Urinary bladder (tissue), 4 donors: ENCODE measurements at places on chromosomes 11 and 22. TPM values are rescaled to one million over a fixed set of nuclear protein-coding genes. Genes with fewer than 3 reads are reported as not detected.

GRCh38 chr22:43481568-43482317, 69.9 kb downstream of the MPPED1 start:
- peak; percentile 4 for DNase-seq

- no peak for DNase-seq
Measured at GRCh38 chr11:15113381-15113780, 1.3 kb upstream of the INSC start.

GRCh38 chr11:48107188-48107704, 109.4 kb upstream of the OR4B1 start:
- DNase-seq, result no peak

- DNase-seq, result no peak
Measured at GRCh38 chr22:46350646-46351045, 15.1 kb downstream of the TRMU start.

GRCh38 chr11:56905936-56906335, 82.8 kb upstream of the OR5AK2 start:
- DNase-seq, result no peak

DNA sequence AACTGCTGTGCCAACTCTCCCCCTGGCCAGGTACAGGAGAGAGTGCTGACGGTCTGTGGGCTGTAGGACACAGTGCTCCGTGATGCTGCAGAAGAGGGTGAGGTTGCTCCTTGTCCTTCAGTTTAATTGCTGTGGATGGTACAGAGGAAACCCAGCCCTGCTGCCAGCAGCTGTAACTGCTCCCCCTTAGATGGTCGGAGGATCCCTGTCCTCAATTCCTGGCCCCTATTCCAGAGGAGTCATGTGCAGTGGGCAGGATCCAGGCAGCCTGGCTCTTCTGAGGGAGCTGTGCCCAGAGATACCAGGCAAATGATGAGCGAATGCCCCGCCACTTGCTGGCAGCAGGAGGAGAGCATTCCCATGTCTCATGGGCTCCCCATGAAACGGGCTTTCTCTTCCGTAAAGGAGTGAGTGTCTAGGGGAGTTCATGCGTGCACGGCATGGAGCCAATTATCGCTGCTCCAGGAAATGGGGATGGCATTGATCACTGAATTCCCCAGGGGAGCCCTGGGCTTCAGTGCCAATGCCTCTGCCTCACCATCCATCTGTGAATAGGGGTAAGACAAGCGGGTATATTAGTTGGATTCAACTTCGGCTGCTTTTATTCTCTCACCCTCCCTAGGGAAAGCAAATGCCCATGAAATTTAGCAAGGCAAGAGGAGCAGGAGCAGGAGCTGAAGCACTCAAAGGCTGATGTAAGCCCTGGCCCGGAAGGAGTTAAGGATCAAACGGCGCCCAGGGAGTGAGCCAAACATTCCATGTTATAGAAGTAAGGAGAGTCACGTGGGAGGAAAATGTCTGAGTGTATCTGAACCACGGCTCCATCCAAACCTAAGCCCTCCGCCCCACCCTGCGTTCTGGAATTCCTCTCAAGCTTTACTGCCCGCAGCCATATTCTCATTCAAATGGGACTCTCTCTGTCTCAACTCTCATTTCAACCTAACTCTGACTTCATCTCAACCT, 51.0 kb upstream of the CSNK2A3 start:
- DNase-seq, result no peak

GRCh38 chr11:99418927-99419720, 398.4 kb downstream of the CNTN5 start:
- no peak for DNase-seq

DNA sequence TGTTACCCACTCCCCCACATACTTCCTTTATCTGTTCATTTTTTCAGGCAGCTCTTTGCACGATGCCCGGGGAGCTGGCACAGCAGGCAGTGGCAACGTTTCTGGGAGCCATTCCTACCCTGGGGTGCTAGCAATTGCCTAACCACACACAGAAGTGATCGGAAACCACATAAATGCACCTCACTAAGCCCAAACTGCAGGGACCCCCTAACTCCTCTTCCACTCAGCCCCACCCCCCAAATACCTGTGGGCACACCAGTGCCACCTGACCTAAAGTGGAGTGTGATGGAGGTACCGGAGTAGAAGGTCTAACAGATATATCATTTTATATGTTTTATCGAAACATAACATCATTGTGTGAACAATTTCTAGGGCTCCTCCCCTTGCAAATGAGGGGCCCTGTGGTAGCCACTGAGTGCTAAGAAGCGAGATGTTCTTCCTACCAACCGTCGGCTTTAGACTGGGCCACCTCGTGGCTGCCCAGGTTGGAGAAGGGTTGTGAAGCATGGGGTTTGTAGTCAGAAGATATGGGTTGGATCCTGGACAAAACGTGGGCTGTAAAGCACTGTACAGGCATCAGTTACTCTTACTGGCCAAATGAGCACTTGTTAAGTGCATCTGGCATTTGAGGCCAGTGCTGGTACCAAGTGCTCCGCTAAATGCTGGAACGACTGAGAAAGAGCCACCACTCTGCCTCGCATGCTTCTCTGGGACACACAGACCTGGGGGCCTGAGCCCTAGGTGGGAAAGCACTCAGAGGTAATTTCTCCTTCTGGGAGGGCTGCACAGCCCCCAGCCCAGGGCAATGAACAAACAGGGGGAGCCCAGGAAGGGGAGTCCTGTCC, 2.8 kb downstream of the MRGPRD start:
- no peak for DNase-seq

- no peak for DNase-seq
Measured at GRCh38 chr11:114080769-114081168, 21.3 kb downstream of the ZBTB16 start.

DNA sequence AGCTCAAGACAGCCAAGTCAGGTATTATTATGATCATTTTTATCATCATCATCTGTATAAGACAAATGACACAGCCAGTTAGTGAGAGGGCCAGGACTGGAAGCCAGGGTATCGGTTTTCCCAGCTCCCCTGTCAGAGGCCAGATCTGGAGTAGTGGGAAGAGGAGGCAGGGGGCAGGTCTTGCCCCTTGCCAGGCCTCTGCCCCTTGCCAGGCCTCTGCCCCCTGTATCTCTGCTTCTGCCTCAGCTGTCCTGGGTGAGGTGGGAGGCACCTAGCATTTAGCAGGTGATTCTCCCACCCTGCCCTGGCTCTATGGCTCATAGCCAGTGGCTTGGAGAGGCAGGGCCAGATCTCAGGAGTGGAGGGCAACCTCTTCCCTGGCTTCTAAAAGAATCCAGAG, 67.3 kb downstream of the PRDM11 start:
- DNase-seq, result no peak

DNA sequence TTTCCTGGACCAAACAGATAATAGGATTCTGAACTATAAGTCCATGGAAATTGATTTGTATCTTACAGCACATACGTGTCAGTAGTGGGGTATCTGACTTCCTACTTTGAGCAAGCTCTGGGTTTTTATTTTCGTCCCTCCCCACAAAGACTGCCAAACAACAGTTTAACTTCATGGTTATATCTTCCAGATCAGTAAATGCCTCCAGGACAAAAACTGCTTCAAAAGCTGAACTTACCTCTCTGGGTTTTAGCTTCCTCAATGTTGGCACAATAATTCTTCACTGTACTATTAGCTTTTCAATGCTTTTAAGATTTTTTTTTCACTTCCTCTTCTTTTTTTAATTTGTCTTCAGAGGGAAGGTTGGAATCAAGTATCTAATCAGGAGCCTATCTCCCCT, 4.2 kb upstream of the DPF2 start:
- DNase-seq, result no peak

GRCh38 chr11:101030015-101030414, 99.6 kb downstream of the PGR start:
- no peak for DNase-seq

DNA sequence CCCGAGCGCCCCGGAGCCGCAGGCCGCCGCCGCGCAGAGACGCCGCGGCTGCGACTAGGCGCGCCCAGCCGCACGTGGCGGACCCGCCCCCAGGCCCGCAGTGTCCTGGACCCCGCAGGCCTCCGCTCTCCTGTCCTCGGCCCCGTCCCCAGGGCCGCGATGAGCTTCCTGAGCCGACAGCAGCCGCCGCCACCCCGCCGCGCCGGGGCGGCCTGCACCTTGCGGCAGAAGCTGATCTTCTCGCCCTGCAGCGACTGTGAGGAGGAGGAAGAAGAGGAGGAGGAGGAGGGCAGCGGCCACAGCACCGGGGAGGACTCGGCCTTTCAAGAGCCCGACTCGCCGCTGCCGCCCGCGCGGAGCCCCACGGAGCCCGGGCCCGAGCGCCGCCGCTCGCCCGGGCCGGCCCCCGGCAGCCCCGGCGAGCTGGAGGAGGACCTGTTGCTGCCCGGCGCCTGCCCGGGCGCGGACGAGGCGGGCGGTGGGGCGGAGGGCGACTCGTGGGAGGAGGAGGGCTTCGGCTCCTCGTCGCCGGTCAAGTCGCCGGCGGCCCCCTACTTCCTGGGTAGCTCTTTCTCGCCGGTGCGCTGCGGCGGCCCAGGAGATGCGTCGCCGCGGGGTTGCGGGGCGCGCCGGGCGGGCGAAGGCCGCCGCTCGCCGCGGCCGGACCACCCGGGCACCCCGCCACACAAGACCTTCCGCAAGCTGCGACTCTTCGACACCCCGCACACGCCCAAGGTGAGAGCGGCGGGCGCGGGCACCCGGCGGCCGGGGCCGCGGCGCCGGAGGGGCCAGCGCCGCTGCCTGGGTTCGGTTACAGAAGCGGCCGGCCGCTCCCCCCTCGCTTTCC, 528 bp downstream of the WEE1 start:
- no peak for DNase-seq

GRCh38 chr22:46121523-46122287, 28.6 kb upstream of the PPARA start:
- DNase-seq, result no peak

GRCh38 chr22:20290045-20290392, 21.9 kb upstream of the RTN4R start:
- no peak for DNase-seq

GRCh38 chr11:44602891-44603310, 37.4 kb downstream of the CD82 start:
- no peak for DNase-seq

DNA sequence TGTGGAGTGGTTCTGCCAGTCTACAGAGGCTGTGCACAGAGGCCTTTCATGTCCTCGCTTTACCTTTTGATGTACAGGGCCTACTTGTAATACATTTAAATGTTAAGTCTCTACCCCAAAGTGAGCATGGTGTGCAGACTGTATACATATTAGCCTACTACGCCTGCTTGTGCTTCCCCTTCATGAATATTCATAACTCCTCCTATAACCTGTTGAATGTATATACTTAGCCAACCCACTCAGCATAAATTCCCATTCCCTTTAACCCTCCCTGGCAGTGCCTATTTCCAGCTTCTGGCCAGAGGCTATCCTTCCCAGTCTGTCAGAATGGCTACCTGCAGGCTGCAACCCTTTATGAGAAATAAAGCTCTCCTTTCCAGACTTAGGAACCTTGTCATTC, 116.1 kb downstream of the WNT11 start:
- no peak for DNase-seq

- DNase-seq, result no peak
Measured at GRCh38 chr22:39906207-39906606, 5.3 kb downstream of the GRAP2 start.

GRCh38 chr22:19871845-19872778, 17.4 kb upstream of the GNB1L start:
- no peak for DNase-seq

- DNase-seq, result no peak
Measured at GRCh38 chr22:37043828-37044538, 7.6 kb upstream of the KCTD17 start.

DNA sequence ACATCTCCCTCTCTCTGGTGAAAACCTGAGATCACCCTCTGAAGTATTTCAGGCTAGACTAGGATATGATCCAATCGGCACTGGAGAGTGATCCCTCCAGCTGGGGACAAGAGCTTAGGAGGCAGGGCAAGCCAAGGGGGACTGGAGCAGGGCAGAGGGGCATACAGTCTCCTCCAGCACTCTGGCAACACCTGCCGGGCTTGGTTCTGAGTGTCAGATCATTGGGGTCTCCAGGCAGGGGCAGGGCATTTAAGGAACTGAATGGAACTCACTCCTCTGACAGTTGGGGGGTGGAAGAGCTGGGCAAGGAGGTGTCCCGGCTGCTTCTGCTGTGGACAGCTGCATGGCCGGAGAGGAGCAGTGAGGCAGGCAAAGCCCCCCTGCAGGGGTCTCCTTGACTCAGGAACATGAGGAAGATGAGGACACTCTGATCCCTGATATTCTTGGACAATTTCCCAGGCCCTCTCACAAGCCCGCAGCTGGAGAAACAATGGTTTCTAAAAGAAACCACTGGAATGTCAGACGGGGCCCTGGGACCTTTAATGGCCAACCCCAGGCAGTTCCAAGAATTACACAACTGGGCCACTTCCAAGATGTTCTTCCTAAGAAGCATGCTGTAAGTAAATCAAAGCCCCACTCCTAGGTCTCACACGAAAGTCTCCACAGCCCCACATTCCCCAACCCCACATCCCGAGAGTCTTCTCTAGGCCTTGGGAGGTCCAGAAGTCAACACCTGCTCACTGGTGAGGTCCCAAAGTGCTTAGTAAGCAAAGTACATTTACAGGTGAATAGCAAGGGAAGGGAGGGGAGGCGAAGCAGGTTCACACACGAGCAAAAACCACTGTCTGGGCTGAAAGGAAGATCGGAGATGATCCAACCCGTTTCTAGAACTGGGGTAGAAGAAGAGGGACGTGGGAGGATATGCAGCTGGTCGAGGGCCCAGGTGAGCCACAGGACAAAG, 1.2 kb upstream of the CCDC86 start:
- DNase-seq, result no peak

- DNase-seq, result no peak
Measured at GRCh38 chr11:116507849-116508695, 264.7 kb downstream of the BUD13 start.

ACR gene
- total RNA-seq, result not detected

PTS gene
- total RNA-seq, result 38.7 TPM

TRIM21 gene
- 15.9 TPM for total RNA-seq

PDGFB gene
- total RNA-seq, result 5.8 TPM

ZNRD2 gene
- 14.6 TPM for total RNA-seq

TRIM51 gene
- total RNA-seq, result not detected

ACTN3 gene
- total RNA-seq, result not detected

GSTT2 gene
- not detected for total RNA-seq

ARCN1 gene
- total RNA-seq, result 141 TPM

TMEM135 gene
- total RNA-seq, result 61.0 TPM

BDNF gene
- total RNA-seq, result 3.3 TPM

GRM5 gene
- total RNA-seq, result 0.53 TPM

APOA5 gene
- total RNA-seq, result not detected
